Placental epithelial cell (primary cell): ENCODE measurements at places on chromosomes 1 and 21. TPM values are rescaled to one million over a fixed set of nuclear protein-coding genes. Genes with fewer than 3 reads are reported as not detected.

The CEP170 gene
- 47.3 and 49.9 TPM in 2 replicates for total RNA-seq

The RGS16 gene
- 0.11 and 0.39 TPM in 2 replicates for total RNA-seq

The S100B gene
- 0.22 TPM in 1 of 2 replicates, not detected in the other for total RNA-seq

The PLA2G2F gene
- under 0.01 TPM in 1 of 2 replicates, not detected in the other for total RNA-seq

The ATAD3C gene
- total RNA-seq, result 3.5 TPM in 2 replicates

The OR10Z1 gene
- total RNA-seq, result not detected in 2 replicates
